Mammary microvascular endothelial cell (primary cell): ENCODE measurements at places on chromosomes 7 and 10. TPM values are rescaled to one million over a fixed set of nuclear protein-coding genes. Genes with fewer than 3 reads are reported as not detected.

The HYAL4 gene
- 0.49 TPM in 1 of 2 replicates, not detected in the other for total RNA-seq

The VPS37D gene
- 0.69 and 1.8 TPM in 2 replicates for total RNA-seq

The TAS2R3 gene
- not detected in 2 replicates for total RNA-seq

The UNC5B gene
- total RNA-seq, result 3.1 and 3.3 TPM in 2 replicates
